ENCODE measurements at places on chromosomes 13 and 19.

GRCh38 chr19:22545751-22546150 lies 88.4 kb upstream of the ZNF492 start:
- DNase-seq, result peak; percentile 0

GRCh38 chr13:24456396-24456795 lies 56.2 kb downstream of the PARP4 start:
- DNase-seq, result no peak

DNA sequence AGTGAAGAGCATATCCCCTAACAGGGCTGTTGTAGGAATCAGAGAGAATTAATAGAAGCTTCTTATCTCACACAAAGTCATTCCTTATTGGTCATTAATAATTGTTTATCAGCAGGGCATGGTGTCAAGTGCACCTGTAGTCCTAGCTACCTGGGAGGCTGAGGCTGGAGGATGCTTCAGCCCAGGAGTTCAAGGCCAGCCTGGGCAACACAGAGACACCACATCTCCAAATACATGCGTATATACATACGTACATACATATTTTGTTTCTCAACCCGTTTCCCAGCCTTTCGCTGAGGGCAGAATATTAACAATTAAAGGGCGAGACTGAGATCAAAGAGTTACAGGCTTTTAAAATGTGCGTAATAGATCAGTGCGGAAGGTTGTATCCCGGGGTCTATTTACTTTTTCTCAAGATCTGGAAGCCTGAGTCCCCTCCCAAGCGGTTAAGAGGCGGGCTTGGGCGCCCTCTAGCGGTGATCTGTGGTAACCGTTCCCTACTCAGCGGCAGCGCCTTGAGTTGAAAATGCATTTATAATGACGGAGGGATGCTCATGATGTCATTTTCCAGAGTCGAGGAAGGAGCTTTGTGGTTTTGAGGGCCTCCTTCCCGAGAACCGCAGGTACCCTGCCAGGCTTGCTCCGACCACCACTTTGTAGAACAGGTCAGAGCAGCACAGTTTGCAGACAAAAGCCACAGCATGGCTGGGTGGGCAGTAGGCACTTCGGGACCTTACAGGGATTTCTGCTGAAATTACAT lies 169.6 kb upstream of the GPR12 start:
- DNase-seq, result peak; percentile 71

- peak; percentile 37 for DNase-seq
Measured at GRCh38 chr13:43268632-43269031, 245.2 kb downstream of the DNAJC15 start.

DNA sequence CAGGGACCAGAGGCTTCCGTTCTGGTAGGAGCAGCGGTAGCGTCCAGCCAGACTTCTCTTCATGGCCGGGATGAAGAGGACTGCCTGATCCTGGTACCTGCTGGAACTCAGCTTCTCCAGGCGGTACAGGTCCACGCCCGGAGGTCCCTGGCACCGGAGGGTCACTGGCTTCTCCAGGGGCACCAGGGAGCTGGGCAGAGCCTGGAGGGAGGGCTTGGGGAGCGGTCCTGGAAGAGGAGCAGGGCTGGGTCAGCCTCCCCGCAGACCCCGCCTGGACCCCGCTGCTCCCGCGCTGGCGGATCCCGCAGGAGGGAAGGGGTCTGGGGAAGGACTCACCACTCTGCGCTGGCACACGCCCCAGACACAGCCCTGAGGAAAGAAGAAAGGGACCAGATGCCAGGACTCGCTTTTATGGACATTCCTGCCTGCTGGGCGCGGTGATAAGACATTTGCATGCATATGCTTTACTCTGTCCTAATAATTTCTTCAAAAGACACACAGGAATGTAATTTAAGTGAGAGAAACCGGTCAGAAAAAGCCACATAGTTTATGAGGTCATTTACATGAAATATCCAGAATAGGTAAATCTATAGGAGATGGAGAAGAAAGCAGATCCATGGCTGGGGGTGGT lies 5.8 kb downstream of the GP6 start:
- no peak for DNase-seq

- no peak for DNase-seq
Measured at GRCh38 chr19:38946229-38947010, 15.7 kb downstream of the MRPS12 start.

- DNase-seq, result no peak
Measured at GRCh38 chr19:15400521-15401396, 18.0 kb downstream of the AKAP8L start.

DNA sequence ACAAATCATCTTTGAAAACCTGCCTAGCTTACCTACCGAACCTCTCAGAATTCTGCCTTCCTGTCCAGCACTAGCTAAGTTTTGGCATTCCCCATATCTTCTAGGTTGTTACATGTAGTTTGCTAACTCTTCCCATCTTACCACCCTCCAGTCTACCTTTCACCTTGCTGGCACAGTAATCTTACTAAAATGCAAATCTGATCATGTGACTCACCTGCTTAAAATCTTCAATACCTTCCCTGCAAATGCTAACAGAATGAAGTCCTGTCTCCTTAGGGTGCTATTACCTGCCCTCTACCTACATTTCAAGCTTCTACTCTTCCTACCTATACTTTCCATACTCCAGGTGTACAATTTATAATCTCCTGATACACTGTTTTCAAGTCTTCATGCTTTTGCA lies 30.4 kb downstream of the INTS6 start:
- no peak for DNase-seq

DNA sequence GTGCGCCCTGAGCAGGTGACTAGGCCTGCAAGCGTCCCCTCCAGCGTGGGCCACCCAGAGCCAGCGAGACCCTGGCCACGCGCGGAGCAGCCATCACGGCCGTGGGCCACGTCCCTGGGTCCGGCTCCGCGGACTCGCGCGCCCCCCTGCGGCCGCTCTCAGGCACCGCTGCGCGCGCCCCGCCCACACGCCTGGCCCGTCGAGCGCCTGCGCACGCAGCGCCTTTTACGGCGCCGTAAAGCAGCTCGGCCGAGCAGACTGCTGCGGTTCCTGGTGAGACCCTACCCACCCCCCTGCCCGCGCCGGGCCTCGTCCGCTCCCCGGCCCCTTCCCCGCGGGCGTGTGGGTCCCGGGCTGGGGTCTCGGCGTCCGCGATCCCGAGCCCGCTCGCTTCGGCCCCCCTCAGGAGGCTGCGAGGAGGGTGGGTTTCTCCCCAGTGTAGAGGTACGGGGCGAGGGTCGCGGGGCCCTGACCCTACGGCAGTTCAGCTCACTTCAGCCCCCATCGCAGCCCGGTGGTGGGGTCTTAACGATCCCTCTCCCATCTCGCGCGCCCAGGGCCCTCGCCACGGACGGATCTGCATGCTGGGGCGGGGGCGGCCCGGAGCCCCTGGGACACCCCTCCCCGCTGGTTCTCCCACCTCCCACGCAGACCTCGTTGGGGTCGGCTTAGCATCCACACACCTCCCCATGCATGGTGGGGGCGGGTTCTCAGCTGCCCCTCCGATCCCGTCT lies at the start of gene TRAPPC5:
TSS of gene TRAPPC5 (plus strand) at position 228 of the 734 bp plus-strand sequence. CDS start 1,421 bp downstream, outside the sequence.
- DNase-seq, result peak; percentile 84

DNA sequence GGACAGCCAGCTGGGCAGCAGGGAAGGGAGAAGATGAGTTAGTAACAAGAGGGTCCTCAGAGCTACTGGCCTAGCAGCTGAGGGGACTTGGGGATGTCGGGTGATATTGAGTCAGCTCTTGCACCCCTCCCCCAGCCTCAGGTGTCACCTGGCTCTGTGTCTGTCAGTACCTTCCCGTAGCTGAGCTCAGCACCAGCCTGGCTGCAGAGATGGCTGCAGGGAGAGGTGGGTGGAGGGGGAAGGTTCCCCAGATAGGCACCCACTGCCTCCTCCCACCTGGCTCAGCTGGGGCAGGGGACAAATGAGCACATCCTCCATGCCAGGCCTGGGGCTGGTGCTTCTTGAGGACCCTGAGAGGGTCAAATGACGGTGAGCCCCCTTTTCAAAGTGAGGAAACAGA lies 6.8 kb upstream of the KPTN start:
- DNase-seq, result no peak

GRCh38 chr13:30932481-30933353 lies at the start of gene TEX26:
TSS of gene TEX26 (plus strand) at chr13:30932656. CDS start at chr13:30932716, 60 bp downstream.
- no peak for DNase-seq

DNA sequence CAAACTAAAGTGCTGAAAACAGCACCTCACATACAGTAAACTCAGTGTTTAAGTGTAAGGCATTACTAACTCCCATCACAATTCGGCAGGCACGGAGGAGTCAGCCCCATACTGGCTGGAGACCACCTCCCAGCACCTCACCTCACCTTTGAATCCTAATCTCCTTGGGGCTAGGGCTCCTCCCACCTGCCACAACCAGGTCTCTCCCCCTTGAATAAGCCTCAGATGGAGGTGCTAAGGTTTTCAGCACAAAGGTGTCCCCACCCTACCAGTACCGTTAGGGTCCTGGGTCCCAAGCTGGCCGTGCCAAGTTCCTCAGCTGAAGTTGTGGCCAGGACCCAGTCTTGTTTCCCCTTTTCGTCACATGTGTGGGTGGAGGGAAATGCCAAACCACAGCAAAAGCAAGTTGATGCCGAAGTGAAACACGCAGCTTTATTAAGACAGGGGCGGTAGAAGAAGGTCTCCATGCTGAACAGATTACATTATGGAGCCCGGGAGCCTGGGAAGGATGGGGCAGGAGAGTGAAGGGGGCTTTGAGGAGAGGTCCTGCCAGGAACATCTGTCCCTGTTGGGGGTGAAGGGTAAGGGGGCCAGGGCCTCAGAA lies at the start of gene IGFLR1:
TSS of gene IGFLR1 (minus strand) at position 332 of the 604 bp plus-strand sequence. CDS start 1,272 bp downstream, outside the sequence.
- no peak for DNase-seq

- DNase-seq, result peak; percentile 17
Measured at GRCh38 chr19:55672418-55672817, 2.6 kb upstream of the EPN1 start.

- DNase-seq, result peak; percentile 17
Measured at GRCh38 chr13:33353210-33353609, 67.7 kb upstream of the STARD13 start.

- no peak for DNase-seq
Measured at GRCh38 chr19:19418555-19419260, 13.2 kb downstream of the GATAD2A start.

Measured in fibroblast of pulmonary artery (primary cell).